Pancreas (tissue), 10 donors: ENCODE measurements at places on chromosomes 13 and 19. TPM values are rescaled to one million over a fixed set of nuclear protein-coding genes. Genes with fewer than 3 reads are reported as not detected.
A peak's percentile ranks its signal among the peaks of the same experiment; 100 is the strongest.

The ALOX5AP gene
- total RNA-seq = 1.3 TPM

The VSTM2B gene
- not detected for total RNA-seq

The NKPD1 gene
- total RNA-seq = not detected

The CILP2 gene
- total RNA-seq = not detected

The PSG11 gene
- not detected for total RNA-seq

The P2RY11 gene
- 6.2 TPM for total RNA-seq

DNA sequence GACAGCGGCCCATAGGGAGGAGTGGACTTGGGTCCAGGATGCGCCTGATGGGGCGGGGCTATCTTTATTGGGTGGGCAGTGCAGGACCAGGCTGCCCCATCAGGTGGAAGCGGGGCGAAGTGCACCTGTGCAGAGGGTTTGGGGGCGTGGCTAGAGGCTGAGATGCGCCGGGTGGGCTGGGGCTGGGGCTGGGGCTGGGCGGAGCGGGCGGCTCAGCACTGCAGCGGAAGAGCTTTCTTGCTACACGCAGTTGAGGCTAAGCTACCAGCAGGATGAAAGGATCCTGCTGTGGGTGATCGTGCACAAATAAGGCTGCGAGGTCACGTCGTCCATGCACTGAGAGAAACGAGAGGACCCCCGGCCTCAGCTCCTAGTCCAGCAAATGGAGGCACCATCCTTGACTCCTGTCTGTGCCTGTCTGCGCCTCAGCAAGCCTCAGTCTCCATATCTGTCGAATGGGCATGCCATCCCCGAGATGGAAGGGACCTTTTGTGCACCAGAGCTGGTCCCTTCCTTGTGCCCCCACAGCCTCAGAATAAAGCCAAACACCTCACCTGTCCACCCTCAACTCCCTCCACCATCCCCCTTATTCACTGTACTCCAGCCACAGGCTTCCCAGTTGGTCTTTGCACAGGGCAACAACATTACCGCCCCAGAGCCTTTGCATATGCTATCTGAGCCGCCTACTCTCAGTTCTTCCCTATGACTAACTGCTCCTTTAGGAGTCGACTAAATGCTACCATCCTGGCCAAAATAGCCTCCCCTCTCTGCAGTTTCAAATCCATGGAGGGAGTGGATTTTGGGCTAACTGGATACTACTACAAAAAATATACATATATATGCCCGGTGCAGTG, 21.0 kb upstream of the HOMER3 start:
- H3K4me3 ChIP-seq = no peak overlapping the region
- no peaks in the 10 kb centered on the region for H3K4me1 ChIP-seq
- DNase-seq = no peak
- H3K27ac ChIP-seq = no peak overlapping the region

DNA sequence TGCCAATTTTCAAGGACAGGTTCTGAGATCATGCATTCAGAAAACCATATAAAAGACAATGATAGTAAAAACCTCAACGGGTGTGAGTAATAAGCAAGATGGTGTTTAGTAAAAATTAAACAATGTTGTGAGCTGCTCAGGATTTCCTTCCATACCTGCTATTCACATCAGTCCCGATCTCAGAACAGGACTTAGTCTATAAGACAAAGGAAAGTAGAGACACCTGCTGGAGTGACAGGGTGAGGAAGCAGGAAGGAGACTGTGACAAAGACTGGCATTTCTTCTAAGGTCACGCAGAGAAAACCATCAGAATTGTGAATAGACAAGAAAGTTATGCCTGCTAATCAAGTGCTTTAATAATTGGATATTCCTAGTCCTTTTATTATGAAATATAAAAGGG, 648.0 kb downstream of the DACH1 start:
- H3K27me3 ChIP-seq = no peaks in the 10 kb centered on the region
- H3K4me1 ChIP-seq = no peaks in the 10 kb centered on the region
- no peak for DNase-seq

DNA sequence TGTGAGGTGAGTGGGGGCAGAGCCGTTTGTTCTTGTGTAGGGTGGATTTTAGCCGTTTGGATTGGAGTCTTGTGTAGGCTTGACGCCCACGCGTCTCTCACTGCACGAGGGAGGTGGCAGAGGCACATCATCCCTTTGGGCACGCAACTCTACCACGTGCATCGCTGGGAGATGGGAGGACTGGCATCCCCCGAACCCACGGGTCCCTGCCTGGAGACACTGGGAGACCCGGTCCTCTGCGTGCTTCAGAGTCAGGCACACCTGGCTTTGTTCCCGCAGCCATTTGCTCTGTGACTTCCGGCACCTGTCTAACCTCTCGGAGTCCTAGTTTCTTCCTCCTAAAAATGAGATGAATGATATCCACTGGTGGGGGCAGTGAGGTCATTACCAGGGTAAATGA, 6.4 kb downstream of the ARHGEF7 start:
- H3K27ac ChIP-seq = no peak overlapping the region
- H3K4me3 ChIP-seq = no peak overlapping the region

GRCh38 chr19:45507872-45508416, 665 bp downstream of the VASP start:
- peaks cover 6% of the 10 kb centered on the region for H3K4me1 ChIP-seq
- H3K27ac ChIP-seq = peak overlapping the region; percentile 87
- H3K36me3 ChIP-seq = no peaks in the 10 kb centered on the region
- no peak for DNase-seq
- no peaks in the 10 kb centered on the region for H3K27me3 ChIP-seq

DNA sequence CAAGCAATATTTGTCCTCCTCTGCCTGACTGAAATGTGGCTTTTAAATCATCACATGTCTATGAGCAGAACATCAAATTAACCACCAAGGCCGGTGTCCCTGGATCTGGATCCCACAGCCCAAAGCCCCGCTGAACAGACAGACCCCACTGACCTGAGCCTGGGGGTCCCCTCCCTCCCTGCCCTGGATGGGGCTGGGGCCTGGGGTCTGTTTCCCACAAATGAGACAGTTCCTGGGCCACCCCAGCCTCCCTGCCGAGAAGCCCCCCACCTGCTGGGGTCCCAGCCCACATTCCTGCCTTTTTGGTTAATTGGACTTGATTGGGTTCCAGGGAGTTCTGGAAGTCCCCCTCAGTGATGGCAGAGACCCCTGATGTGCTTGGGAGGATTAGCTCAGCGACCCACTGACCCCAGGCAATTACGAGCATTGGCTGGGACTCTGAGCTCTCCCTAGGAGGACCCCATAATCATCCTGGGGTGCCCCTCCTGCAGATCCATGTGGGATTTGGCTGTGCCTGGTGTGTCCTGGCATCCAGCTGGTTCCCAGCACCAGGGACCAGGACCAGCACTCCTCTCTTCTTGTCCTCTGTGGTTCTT, 19.4 kb upstream of the CPAMD8 start:
- no peaks in the 10 kb centered on the region for H3K4me1 ChIP-seq
- H3K27me3 ChIP-seq = no peaks in the 10 kb centered on the region
- H3K36me3 ChIP-seq = no peaks in the 10 kb centered on the region
- H3K27ac ChIP-seq = no peak overlapping the region
- no peak overlapping the region for H3K4me3 ChIP-seq

DNA sequence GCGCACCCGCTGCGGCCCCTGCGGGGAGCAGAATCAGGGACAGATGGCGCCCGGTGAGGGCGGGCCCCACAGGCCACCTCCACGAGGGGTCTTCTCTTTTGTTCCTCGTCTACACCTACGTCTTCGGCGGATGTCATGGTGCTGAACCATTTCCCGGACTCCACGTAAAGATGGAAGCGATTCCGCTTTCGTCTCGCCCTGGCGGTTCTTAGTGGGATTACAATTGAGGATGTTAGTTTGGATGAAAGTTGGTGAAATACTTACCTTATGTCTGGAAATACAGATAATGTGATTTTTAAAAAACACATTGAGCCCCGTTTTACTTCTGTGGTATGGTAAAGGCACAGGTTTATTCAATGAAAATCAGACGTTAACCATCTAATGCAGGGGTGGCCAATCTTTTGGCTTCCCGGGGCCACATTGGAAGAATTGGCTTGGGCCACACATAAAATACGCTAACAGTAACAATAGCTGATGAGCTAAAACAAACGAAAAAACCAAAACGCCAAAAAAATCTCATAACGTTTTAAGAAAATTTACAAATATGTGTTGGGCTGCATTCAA, 1.4 kb upstream of the ZMYM5 start:
- peak overlapping the region; percentile 100 for H3K27ac ChIP-seq
- DNase-seq = peak; percentile 47
- no peaks in the 10 kb centered on the region for H3K36me3 ChIP-seq
- H3K4me3 ChIP-seq = peak overlapping the region; percentile 47
- peaks cover 18% of the 10 kb centered on the region for H3K4me1 ChIP-seq
- no peaks in the 10 kb centered on the region for H3K27me3 ChIP-seq

DNA sequence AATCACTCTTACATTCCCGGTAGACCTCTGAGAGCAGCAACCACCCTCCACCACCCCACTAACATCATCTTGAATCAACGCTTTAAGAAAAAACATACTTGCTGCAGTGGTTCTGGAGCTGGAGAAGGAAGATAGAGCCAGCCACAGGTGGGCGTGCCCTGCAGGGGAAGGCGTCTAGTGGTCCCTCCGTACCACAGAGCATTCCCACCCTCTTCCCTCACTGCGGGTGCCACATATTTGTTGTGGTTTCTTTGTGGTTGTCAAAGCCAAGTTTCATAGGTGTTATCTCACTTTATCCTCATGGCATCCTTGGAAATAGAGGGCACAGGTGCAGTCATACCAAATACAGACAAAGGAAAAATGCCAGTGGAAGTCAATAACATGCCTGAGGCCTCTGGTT, 22.2 kb downstream of the COL4A2 start:
- H3K27ac ChIP-seq = no peak overlapping the region
- H3K4me3 ChIP-seq = no peak overlapping the region
- H3K27me3 ChIP-seq = no peaks in the 10 kb centered on the region
- DNase-seq = no peak

DNA sequence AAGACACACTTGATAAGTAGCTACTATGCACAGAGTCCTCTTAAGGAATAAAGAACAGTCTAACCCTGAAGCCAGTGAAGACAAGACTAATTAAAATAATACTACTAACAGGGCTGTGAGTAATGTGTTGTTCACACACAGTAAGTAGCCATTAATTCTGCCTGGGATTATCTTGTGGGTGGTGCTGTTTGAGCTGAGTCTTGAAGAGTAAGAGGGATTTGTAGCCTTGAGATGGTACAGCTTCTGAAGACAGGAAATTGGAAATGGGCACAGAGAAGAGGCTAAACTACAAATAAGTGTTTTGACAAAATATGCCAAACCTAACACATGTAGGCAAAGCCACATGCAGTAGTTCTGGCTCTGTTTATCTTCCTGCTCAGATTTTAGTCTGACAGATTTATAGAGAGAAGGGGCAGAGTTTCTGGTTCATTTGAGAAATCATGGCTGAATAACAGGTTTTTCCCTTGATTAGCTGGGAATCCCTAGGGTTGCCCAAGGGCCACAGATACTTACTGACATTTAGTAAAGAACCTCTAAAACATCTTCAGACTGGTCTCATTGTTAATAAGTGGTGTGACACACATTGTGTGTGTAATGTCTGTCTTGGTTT, 38.0 kb downstream of the ITGBL1 start:
- H3K27me3 ChIP-seq = no peaks in the 10 kb centered on the region
- no peak overlapping the region for H3K4me3 ChIP-seq
- no peak overlapping the region for H3K27ac ChIP-seq

- no peak for DNase-seq
- no peaks in the 10 kb centered on the region for H3K36me3 ChIP-seq
- H3K4me1 ChIP-seq = no peaks in the 10 kb centered on the region
- no peak overlapping the region for H3K27ac ChIP-seq
These were observed 767 bp upstream of the GPR18 start for GRCh38 chr13:99258946-99259345.

DNA sequence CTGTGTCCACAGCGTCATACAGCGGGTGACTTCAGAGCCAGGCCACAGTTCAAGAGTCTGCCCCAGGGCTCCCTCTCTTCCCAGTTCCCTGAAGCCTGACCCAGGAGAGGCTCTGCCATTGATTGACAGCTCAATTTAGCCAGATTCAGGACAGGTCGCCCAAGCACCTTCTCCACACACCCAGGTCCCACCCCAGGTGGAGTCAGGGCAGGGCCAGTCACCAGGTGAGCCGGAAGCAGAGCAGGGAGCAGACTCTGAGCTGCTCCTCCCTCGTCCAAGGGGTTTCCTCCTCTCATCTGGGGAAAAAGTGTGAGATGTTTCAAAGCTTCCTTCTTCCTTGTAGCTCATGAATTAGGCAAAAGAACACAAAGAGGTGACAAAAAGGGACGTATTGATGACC, 5.6 kb downstream of the CEACAM7 start:
- H3K27ac ChIP-seq = no peak overlapping the region
- H3K4me1 ChIP-seq = no peaks in the 10 kb centered on the region
- H3K27me3 ChIP-seq = no peaks in the 10 kb centered on the region
- H3K36me3 ChIP-seq = no peaks in the 10 kb centered on the region
- no peak for DNase-seq
- H3K4me3 ChIP-seq = no peak overlapping the region

DNA sequence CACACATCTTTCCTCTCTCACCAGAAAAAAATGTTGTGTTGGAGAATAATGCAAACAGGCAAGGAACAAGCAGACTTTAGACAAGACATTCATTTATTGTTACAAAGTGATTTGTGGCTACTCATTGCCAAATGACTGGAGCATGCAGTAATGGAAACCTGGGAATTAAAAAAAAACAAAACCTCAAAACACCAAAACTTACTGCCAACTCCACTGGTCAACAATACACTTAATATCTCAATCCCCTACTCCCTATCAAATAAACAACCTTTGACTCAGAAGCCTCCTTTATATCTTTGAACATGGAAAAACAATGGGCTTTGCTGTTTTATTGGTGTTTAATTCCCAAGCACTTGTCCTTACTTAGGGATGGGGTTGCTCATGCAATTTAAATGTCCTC, 112.8 kb downstream of the POSTN start:
- no peaks in the 10 kb centered on the region for H3K36me3 ChIP-seq
- no peaks in the 10 kb centered on the region for H3K4me1 ChIP-seq
- H3K4me3 ChIP-seq = no peak overlapping the region
- H3K27ac ChIP-seq = no peak overlapping the region
- no peaks in the 10 kb centered on the region for H3K27me3 ChIP-seq

GRCh38 chr13:24741016-24741662, 22.8 kb upstream of the RNF17 start:
- H3K27me3 ChIP-seq = no peaks in the 10 kb centered on the region
- no peak overlapping the region for H3K27ac ChIP-seq
- no peaks in the 10 kb centered on the region for H3K4me1 ChIP-seq
- H3K36me3 ChIP-seq = no peaks in the 10 kb centered on the region
